ENCODE measurements at places on chromosomes 13 and 19. TPM values are rescaled to one million over a fixed set of nuclear protein-coding genes. Genes with fewer than 3 reads are reported as not detected.

The RETN gene
- total RNA-seq = not detected

The ATF5 gene
- total RNA-seq = 48.8 TPM

The ARHGEF18 gene
- total RNA-seq = 42.1 TPM

The P2RY11 gene
- 13.7 TPM for total RNA-seq

The RDH8 gene
- 0.28 TPM for total RNA-seq
